CD4-positive, alpha-beta T cell treated with Interleukin-17A for 4 hours (primary cell): ENCODE measurements at places on chromosomes 11 and 22.

DNA sequence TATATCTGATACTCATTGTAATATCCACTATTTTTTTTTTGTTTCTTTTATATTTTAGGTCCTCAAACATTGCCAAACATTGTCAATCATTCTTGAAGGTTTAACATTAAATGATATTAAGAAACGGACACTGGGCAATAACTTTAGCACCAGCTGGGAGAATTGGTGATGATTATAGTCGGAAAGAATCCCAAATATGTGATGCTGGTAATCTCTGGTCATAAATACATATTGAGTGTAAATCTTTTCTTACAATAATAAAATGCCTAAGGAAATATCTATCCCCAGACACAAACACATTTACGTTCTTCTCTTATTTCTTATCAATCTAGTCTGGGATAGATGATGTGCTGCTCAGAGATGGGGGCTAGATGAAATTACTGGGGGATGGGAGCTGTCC lies 25.2 kb downstream of the OR51E2 start:
- DNase-seq = no peak

GRCh38 chr11:25483915-25484635 lies 847.9 kb upstream of the ANO3 start:
- DNase-seq = no peak

- no peak for DNase-seq
Measured at GRCh38 chr11:120923866-120924508, 99.9 kb upstream of the TBCEL start.

- peak; percentile 72 for DNase-seq
Measured at GRCh38 chr11:75351791-75352587, 528 bp upstream of the ARRB1 start.

- no peak for DNase-seq
Measured at GRCh38 chr22:31637447-31637890, 24.5 kb downstream of the PISD start.

DNA sequence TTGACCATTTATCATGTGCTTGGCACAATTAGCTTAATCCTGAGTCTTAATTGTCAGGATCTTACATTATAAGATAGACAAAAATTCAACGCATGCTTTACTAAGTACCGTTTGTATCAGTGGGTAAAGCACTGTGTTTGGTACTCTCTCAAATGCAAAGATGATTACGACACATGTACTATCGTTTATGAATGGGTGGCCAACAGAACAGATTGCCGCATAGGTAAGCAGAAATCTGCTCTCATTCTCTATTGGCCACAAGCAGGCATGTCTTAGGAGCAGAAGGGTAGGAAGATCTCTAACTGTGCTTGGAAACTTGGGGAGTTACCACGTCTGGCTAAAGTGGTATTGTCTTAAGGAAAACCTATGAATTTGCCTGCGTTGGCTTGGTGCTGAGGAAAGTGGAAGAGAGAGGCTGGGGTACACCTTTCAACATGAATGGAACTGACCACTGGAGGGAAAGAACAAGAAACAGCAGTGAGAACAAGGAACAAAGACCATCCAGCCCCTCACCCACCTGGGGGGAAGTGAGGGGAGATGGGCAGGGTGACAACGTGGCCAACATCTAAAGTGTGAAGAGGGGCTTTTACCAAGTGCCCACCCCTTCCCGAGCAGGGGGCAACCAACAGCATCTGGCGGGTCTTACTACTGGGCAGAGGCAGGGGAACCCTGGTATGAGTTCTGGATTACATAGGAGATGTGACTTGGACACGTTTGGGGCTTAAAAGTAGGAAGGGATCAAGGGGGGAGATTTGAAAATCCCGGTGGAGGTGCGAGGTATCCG lies 1.0 kb upstream of the TUBA8 start:
- DNase-seq = no peak

DNA sequence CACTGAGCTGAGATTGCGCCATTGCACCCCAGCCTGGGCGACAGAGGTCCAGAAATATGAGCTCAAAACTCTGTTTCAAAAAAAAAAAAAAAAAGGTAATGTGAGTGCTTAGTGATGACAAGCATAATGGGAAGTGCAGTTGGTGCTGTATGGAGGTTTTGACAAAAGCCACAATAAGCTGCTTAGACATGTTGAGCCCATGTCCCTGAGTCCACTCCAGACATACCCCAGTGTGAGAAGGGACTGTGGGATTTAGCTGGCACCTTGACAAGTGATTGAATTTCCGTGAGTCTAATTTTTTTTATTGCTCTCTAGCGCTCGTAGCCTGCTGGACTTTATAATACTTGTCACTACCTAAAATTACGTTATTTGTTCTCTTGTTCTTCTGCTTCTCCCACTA lies 15.1 kb upstream of the LGR4 start:
- DNase-seq = no peak

DNA sequence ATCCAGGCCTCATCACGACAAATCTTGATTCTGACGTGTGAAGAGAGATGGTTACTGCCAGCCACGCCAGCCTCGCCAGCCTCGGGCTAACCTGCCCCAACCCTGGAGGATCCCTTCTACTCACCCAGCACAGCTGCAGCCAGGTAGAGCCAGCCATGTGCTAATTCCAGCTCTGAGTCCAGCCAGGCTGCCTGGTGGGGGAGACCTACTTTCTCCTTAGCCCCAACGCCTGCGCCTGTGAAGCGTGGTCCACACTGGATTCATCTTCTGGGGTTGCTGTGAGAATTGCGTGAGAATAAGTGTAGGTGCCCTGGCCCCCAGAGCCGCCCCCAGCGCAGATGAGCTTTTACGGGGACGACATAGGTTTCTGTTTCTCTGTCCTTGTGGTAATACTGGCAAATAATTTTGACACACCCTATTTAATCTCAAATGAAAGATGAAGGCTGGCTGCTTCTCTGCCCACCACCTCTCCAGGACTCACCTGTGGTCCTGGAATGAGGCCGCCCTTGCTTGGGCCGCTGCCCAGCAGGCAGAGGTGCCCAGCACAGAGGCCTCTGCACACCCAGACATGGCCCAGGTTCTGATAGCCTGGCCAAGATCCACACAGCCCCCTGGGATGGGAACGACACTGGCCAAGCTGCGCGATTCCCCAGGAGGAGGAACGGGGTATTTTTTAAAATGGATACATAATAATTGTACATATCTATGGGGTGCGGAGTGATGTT lies 528.4 kb downstream of the TBC1D22A start:
- DNase-seq = no peak

DNA sequence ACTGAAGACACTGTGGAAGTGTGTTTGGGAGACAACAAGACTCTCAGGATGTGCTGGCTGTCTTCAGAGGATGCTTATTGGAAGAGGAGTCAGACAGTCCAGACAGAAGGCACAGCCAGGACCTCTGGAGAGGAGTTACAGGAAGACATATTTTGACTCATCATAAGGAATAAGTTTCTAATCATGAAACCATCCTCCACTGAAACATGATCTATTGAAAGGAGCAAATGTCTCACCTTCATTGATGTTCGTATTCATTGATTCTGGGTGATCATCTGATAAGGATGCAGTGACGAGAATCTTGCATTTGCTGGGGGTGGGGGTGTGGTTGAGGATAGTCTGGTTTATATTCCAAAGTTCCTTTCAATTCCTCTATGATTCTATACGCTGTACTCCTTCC lies 2.5 kb upstream of the CXCR5 start:
- DNase-seq = no peak

- DNase-seq = no peak
Measured at GRCh38 chr22:33034753-33035152, 23.4 kb downstream of the SYN3 start.

- no peak for DNase-seq
Measured at GRCh38 chr11:119316729-119317591, at the start of gene MCAM. TSS of gene MCAM (minus strand) at chr11:119317130. CDS start at chr11:119317101, 29 bp downstream.

DNA sequence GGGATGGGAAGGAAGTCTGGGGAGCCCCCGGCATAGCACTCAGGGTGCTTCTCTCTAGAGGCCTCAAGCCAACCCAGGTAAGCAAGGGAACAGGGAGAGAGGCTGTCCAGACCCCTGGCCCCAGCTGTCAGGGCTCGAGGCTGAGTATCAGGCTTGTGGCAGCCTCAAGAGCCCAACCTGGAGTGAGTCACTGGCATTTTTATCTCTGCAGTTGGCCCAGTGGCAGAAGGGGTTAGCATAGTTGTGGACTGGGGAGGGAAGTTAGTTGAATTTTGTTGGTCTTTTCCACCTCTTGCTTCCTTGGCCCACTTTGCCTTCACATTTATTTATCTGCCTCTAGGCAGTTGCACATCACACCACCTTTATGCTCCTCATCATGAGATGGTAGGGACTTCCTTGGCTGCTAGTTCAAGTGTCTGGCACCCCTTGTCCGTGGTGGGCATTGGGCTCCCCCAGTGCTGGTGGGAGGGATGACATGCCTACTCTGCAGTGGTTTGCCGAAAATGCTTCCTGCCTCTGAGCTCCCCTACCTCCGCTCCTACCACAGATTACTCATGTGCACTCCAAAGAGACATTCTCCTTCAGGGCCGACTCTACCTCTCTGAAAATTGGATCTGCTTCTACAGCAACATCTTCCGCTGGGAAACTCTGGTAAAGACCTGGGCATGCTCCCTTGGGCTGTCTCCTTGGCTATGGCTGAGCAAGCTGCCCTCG lies 60.1 kb downstream of the SCN3B start:
- DNase-seq = no peak

- DNase-seq = no peak
Measured at GRCh38 chr11:106276126-106276525, 198.7 kb downstream of the AASDHPPT start.

DNA sequence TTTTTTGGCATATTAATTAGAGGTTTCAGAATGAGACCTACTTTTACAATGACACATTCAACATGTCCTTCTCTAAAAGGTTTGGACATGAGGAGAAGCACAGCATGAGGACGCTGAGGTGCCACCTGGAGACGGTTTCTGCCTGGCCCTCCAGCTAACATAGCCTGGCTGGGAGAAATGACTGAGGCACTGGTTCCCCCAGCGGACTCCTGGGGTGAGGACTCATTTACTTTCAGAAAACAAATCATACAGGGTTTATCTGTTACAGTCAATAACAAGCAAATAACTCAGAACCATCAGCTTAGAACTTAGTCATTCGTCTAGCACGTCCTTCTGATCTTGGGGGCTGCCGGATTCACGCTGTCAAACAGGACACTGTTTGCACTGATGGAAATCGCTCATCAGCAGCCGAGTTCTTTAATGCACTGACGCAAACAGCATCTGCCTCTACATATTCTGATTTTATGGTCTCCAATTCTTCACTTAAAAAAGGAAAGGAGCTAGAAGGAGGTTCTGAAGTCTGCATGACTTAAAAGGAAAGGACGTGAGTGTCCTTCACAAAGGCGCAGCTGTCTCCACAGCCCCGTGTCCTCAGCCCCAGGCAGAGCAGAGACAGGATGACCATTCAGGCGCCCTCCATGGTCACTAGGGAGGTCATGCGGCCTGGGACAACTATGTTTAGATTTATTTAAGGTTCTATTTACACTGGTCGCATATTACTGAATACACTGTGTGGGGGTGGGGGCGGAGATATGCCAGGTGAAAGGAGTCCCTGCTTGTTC lies 44.2 kb downstream of the CERK start:
- no peak for DNase-seq

DNA sequence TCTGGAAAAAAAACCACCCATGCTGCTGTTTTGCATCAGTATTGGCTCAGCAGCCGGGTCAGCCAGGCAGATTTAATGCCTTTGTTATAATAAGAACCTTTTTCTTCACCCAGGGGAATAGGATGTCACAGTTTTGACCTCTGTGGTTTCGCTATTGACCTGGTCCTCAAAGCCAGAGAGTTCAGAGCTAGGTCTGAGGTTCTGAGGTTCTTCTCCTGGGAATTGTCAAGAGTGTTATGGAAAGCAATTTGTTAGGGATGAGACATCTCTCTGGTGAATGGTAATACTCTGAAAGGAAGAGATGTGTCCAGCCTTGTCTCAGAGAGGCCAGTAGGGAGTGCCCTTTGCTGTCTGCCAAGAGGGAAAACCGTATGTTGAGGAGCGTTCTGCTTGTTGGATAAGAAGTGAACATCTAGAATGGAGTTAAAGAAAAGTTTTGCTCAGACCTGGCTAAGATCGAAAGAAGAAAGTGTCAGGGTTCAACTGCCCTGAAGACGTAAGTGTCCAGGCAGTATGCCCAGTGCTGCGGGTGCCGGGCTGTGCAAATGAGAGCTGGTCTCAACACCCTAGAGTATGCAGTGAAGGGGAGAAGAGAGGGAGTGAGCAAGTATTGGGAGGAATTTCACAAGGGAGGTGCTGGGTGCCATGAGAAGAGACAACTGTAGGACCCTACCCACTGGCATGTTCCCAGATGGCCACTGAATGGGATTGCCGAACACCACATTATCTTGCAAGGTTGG lies 150.9 kb upstream of the TTC12 start:
- DNase-seq = no peak

DNA sequence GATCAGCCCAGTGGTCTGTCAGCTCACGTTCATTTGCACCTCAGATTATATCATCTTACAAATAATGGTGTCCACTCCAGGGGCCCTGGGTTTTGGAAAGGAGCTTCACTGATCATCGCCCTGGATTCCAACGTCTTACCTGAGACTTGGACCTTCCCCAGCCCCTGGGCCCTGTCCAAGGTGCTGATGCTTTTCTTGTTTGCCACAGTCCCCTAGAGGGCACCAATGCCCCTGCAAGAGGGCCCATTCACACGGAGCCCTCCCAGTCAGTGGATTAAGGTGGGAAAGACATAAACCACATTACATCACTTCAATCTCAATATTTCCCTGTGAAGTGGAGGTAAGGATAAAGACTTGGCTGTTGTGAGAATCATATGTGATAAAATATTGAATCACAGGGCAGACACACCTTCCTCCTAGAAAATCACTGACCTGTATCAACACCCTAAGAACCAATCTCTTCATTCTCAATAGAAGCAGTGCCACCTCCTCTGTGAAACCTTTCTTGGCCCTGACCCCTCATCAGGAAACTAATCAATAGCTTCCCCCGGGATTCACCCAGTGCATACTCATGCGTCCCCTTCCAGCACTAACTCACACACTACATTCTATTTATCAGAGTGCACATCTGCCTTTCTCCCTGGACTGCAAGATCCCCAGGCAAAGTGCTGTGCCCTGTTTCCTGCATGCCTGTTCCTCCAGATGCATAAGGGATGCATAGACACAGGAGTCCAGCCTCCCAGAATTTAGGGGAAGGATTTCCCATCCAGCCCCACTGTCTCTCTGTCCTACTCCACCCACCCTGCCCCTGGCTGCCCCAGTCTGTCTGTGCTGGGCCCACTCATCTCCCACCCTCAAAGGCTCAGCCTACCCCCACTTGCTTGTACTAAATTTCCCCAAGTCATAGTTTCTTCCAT lies 167.0 kb downstream of the BUD13 start:
- DNase-seq = no peak

DNA sequence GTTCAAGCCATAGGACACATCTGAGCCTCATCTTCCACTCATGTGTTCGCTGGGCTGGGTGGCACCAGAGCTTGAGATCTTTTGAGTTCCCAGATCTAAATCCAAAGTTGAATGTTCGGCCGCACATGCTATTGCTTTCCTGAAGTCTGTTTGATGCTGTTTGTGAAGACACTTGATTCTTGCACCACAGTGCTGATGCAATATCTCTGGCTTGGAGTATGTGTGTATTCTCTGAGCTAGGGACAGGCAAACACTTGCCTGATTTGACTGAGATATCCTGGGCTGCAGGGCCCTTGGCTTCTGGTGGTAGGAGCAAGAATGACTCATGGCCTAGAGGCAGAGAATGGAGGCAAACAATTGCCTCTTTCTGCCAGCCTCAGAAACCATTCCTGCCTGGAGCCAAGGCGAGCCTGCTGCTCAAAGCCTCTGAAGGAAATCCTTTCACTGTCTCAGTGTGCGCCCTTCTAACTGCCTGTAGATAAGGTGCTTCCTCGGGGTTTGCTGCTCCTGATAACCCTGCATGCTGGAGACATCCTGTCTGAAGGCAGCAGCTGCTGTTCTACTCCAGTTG lies 73.0 kb downstream of the CYB5R2 start:
- DNase-seq = no peak
